ENCODE measurements at places on chromosomes 5 and 9.

GRCh38 chr9:90188656-90189055 lies 454.0 kb downstream of the DIRAS2 start:
- DNase-seq: no peak

GRCh38 chr9:129164246-129164930 lies 13.7 kb downstream of the IER5L start:
- no peak for DNase-seq

DNA sequence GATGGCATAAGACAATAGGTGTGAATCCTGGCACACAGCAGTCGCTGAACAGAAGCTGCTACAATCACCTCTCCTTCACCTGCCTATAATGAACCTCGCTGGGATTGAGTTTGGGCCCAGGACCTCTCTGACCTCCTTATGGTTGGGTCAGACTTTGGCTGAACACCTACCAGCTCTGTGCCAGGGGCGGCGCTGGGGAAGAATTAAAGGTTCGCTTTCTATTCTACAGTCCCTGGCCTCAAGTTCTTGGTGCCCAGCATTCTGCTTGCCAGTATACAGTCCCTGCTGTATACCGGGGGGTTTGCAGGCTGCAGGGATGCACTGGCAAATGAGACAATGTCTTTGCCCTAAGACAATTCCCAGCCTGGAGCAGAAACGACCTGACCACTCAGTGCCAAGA lies 895 bp upstream of the STRBP start:
- no peak for DNase-seq

GRCh38 chr9:4852419-4852818 lies 59.7 kb downstream of the RCL1 start:
- DNase-seq: no peak

GRCh38 chr5:62065050-62065449 lies 241.0 kb upstream of the KIF2A start:
- no peak for DNase-seq

GRCh38 chr5:179802207-179802883 lies 4.3 kb downstream of the MGAT4B start:
- DNase-seq: no peak

GRCh38 chr9:18073002-18073401 lies 401.0 kb upstream of the ADAMTSL1 start:
- DNase-seq: no peak

DNA sequence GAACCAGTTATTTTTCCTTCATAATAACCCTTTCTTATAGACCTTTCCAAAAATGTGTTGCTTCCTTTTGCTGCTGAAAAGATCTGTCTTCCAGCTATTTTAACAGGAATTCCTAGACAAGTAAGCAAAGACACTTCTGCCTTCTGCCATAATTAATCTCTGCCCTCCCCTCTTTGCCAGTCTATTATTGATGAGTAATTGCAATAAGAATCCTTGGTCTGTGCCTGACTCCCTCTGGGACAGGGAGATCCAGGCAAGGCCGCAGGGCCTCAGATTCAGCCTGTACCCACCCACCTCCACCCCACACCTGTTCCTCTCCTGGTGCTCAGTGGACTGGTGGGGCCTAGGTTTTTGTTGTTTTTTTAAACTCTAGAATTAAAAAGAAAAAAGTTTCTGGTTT lies 8.3 kb downstream of the FOXD1 start:
- DNase-seq: no peak

DNA sequence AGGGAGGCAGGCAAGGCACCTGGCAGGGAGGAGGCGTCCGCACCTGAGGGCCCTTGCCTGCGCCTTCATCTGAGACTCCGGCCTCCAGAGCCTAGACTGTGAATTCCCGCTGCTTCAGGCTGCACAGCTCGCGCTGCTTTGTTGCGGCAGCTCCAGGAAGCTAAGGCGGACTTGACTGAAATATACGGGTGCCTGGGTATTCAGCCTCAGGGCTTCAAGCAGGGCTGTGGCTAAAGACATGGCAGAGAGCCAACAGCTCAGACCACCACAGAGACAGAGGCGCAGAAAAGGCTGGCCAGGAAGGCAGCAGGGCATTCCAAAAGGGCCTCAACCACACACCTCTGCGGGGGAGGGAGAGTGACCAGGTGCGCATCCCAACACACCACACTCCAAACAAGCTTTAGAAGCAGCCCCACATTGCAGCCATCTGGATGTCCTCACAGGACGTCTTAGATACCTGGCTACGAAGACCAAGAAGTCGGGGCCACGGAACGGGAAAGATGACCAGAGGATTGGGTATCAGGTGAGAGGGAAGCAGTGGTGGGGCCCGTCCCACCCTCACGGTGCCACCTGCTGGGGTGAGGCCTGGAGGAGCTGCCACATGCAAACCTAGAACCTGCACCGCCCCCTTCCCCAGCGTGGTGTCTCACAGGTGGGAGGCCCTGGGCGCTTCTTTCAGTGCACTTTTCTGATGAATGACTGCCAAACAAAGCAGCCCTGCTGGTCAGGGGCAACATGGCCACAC lies 1.7 kb upstream of the DPH7 start:
- DNase-seq: no peak
